Activated CD8-positive, alpha-beta T cell treated with anti-CD3 and anti-CD28 coated beads for 36 hours (primary cell): ENCODE measurements at places on chromosomes 11 and 22.
A peak's percentile ranks its signal among the peaks of the same experiment; 100 is the strongest.

- no peak for DNase-seq
These were observed 10.4 kb downstream of the OR51T1 start for GRCh38 chr11:4891996-4892640.

- DNase-seq: no peak
These were observed 49.0 kb upstream of the FGF3 start for GRCh38 chr11:69868006-69868810.

GRCh38 chr11:109892321-109892794 lies 200.8 kb upstream of the ZC3H12C start:
- DNase-seq: no peak

DNA sequence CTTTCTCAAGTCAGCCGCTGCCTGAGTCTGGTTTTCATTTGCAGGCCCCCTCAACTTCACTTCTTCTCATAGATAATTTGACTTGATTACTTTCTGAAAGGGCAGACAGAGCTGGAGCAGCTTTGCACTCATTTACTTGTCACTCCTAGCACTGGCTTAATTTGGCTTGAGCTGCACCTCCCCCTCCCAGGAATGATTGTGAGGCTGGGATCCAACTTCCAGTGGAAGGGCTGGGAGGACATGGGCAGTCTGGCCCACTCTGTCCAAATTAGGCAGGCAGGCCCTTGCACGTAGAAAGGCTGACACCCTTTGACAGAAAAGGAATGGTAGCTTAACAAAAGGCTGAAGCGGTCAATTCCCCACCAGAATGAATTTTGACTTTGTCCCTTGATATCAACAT lies 453.9 kb downstream of the ETS1 start:
- no peak for DNase-seq

GRCh38 chr11:35098855-35099254 lies 40.1 kb upstream of the CD44 start:
- DNase-seq: no peak

GRCh38 chr11:71379701-71380100 lies 68.5 kb downstream of the DHCR7 start:
- DNase-seq: no peak

DNA sequence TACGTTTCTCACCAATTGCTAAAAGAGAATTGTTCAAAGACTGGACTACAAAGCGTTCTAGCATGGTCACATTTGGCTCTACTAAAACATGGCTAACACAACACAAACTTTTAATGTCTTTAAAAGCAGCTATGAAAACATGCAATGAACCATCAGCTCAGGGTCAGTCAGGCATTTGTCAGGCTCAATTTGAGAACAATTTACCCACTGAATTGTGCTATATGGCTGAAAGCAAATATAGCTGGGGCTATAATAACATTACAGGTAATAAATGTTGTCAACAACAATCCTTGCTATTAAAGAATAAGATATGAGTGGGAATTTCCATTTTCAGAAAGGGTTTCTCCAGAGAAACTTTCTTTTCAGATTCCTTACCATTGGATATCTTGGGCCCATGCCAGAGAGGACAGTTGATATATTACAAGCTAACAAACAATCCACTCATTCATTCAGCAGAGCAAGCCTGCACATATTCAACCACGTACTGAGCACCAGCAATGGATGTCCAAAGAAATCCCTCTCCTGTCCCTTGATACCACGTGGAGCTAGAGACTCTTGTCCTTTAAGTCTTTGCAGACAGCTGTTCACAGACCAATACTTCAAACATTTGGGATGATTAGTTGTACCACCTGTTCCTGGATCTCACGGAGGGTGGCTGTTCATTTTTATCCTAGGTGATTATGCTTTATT lies 82.5 kb upstream of the DDI1 start:
- DNase-seq: no peak

- peak; percentile 13 for DNase-seq
These were observed 122.0 kb upstream of the ZC3H12C start for GRCh38 chr11:109971184-109971523.
